Esophagus (tissue), 2 donors: ENCODE measurements at places on chromosomes 3 and 15. TPM values are rescaled to one million over a fixed set of nuclear protein-coding genes. Genes with fewer than 3 reads are reported as not detected.

Gene PLXNA1
- 13.6 TPM for polyA plus RNA-seq

Gene SPINT1
- 191 TPM for polyA plus RNA-seq

Gene SCAP
- 50.2 TPM for polyA plus RNA-seq

Gene ETV5
- 2.0 TPM for polyA plus RNA-seq

Gene NOX5
- 0.26 TPM for polyA plus RNA-seq

Gene RASL12
- 2.6 TPM for polyA plus RNA-seq

Gene GPR27
- 3.2 TPM for polyA plus RNA-seq

Gene SLC51A
- polyA plus RNA-seq: 0.69 TPM
